ENCODE measurements at places on chromosomes 3 and 15.
A peak's percentile ranks its signal among the peaks of the same experiment; 100 is the strongest.

- no peak for DNase-seq
These were observed 9.6 kb upstream of the ANXA2 start for GRCh38 chr15:60407415-60407805.

- no peak for DNase-seq
These were observed 41.7 kb upstream of the SMAD3 start for GRCh38 chr15:67023517-67024313.

GRCh38 chr3:135242285-135242684 lies 447.2 kb downstream of the EPHB1 start:
- no peak for DNase-seq

DNA sequence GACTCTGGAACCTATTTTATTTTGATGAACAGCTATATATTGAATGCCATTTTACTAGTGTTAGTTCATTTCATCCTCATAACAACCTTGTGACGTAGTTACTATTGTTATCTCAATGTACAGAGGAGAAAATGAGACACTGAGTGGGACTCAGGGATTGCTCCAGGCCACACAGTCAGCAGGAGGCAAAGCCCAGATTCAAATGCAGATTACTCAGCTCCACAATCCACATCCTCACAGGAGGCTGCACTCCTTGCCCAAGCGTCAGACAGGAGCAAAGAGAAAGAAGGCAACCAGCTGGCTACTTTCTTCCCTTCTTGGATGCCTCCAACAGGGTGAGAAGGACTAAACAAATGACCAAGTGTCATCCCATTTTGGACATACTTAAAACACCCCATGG lies 92.0 kb upstream of the CCDC54 start:
- peak; percentile 39 for DNase-seq

- DNase-seq, result no peak
These were observed 95.7 kb downstream of the CHDH start for GRCh38 chr3:53750253-53751210.

DNA sequence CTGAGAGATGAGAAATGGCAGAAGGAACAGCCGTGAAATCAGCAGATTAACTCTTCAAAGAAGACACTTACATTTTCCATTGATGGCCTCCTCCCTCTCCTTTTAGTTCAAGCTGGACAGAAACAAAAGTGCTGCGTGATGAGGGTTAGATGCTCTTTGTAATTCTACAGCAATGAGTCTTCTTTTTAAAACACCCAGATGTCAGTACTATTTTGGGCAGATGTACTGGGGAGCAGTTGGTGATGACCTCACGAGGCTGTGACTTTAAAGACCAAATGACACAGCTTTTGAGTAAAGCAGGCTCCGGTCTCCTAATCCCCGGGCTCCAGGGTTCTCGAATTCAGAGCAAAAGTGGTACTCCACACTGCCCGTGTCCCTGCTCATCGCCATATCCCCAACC lies 198.2 kb downstream of the SLCO3A1 start:
- no peak for DNase-seq

GRCh38 chr3:15591242-15591641 lies 10.1 kb downstream of the HACL1 start:
- no peak for DNase-seq

DNA sequence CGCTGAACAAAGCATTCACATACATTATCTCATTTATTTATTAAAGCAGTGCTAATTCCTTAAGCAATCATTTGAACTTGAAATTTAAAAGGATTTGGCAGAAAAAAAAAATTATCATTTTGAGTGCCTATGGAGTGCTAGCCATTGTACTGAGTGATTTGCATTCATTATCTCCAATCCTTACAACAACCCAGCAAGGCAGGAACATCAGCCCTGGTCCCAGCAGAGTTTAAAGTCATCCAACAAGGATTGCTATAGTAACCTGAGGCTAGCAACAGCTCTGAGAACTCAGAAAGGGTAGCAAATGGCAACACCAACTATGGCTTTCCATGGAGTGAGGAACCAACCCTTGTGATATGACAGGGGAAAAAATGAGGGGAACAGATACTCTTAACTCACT lies 237.6 kb upstream of the SETMAR start:
- DNase-seq, result no peak

GRCh38 chr3:16411441-16411840 lies 102.1 kb downstream of the RFTN1 start:
- no peak for DNase-seq

GRCh38 chr3:66567077-66567476 lies 66.3 kb upstream of the LRIG1 start:
- no peak for DNase-seq

DNA sequence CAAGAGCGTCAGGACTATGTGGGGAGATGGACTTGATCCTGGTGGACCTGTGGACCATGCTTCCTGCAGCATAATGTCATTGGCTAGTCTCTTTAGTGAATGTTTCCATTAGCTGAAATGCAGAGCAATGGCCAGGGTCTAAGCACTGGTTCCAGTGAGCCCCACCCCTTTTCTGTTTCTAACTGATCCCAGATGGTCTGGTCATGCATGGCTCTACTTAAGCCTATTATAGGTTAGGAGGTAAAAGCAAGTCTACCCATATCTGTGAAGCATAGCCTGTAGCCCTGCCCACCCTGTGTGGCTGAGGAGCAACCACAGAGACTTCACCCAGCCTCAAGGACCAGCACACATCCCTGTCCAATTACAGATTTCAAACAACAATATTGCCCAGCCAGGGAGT lies 419.2 kb downstream of the ZNF385D start:
- no peak for DNase-seq

DNA sequence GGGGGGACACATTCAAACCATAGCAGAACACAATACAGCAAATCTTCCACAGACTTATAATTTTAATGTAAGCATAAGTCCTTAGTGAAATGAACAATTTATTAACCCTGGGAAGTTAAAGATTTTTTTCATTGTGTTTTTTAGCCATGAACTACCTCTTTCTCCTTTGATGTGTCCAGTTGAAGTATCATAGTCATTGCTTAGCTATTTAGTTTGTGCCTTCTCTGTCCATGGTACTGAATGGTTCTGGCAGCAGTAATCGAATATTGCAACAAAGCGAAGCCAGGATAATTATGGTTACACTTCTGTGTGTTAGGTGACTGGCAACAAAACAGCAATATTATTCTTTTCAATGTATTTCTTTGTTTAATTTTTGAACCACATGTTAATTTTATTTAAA lies 403.0 kb upstream of the ONECUT1 start:
- peak; percentile 61 for DNase-seq

- no peak for DNase-seq
These were observed 46.2 kb downstream of the OSBPL10 start for GRCh38 chr3:31934866-31935265.

DNA sequence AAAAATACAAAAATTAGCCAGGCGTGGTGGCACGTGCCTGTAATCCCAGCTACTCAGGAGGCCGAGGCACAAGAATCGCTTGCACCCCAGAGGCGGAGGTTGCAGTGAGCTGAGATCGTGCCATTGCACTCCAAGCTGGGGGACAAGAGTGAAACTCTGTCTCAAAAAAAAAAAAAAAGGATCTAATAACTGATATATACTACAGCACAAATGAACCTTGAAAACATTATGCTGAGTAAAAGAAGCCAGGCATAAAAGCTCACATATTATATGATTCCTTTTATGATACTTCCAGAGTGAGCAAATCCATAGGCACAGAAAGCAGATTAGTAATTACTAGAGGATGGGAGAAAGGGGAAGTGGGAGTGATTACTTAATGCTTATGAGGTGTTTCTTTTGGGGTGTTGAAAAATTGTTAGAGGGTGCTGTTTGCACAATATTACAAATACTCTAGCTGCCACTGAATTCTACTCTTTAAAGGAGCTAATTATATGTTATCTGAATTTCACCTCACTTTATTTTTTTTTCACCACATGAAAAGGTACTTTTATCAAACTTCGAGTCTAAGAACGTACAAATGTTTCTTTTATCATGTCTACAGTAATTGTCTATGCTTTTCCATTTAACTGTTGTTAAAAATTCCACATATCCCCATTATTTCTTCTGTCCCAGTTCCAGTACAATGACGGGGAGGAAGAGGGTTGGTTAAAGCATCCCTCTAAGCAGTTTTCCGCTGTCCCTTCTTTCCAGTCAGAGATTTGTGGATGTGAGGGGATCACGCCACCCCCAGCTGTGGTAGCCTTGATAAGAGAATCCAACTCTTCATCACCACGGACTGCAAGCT lies 77.7 kb upstream of the FAM174B start:
- no peak for DNase-seq

DNA sequence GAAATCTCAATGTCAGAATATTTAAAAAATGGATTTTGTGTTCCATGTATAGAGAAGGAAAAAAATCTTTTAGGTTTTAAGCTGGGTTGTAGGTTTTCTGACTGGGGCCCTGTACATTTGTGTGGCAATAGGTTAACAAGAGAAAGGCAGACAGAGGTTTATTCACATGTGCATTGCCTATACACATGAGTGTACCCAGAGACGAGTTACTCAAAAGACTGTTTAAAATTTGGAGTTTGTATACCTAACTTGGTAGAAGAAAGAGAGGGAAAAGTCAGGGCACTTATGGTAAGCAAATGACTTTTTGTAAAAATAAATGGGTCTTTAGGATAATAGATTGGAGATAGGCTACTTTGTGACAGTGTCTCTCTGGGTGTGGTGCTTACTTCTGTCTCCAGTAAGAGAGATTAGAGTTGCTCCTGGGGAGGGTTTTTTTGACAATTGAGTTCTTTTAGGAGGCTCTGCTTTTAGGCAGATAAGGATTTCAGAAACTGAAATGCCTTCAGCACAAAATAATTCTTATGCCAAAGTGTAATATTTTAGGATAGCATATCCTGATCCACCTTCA lies 225.2 kb downstream of the TCF12 start:
- DNase-seq, result no peak

DNA sequence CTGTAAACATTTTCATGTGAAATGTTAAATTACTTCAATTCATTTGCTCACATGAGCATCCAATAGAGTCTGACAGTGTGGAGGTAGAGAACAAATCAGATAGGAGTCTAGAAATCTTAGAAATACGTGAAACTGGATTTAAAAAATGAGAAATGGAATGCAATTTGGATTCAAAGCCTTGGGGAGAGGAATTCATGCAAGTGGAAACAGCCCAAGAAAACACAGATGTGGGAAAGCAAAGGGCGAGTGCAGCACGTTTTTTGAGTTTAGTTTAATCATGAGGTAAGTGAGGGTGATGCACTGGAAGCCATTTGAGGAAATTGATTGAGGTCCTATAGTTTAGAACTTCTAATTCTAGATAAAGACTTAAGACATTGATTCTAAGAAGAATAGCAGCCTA lies 434.7 kb downstream of the C3orf38 start:
- DNase-seq, result no peak

DNA sequence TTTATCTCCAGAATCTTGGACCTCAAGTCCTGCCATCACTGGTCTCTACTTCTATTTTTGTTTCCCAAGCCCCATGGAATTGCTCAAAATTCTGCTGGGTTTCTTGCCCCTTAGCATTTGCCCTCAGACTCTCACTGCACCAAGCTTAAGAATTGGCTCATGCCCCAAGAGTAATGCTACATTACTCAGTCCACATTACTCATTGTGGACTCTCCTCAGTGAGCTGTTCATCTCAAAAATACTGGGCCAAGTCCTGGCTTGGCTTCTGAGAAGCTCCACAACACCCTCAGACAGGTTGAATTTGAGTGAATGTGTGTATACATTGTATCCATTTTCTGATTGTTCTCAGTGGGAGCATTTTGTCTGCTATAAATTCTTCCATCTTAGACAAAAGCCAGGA lies 364.4 kb upstream of the ARHGEF26 start:
- no peak for DNase-seq

- DNase-seq, result no peak
These were observed 113.4 kb downstream of the ETFA start for GRCh38 chr15:76197703-76198455.

GRCh38 chr3:36394176-36394575 lies 13.9 kb downstream of the STAC start:
- no peak for DNase-seq

DNA sequence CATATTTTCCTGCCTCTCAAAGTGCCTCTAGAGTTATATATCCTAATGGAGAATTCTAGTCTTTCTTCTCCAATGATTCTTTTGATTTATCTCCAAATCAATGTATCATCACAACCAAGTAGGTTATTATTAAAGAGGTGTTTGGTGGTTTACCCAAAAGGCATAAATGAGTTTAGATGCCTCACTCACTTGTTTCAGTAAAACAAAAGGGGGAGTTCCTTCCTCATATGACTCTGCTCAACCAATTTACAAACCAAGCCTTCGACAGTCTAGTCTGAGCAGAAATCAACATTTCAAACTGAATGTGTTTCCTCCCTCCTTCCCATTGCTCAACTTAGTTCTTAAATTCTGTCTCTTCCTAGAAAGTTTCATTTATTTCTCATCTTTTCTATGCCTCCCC lies 116.5 kb downstream of the TNIK start:
- DNase-seq, result no peak

All from neural progenitor cell (in vitro differentiated cells).